Effector memory CD4-positive, alpha-beta T cell (primary cell): ENCODE measurements at places on chromosomes 1 and 21.

DNA sequence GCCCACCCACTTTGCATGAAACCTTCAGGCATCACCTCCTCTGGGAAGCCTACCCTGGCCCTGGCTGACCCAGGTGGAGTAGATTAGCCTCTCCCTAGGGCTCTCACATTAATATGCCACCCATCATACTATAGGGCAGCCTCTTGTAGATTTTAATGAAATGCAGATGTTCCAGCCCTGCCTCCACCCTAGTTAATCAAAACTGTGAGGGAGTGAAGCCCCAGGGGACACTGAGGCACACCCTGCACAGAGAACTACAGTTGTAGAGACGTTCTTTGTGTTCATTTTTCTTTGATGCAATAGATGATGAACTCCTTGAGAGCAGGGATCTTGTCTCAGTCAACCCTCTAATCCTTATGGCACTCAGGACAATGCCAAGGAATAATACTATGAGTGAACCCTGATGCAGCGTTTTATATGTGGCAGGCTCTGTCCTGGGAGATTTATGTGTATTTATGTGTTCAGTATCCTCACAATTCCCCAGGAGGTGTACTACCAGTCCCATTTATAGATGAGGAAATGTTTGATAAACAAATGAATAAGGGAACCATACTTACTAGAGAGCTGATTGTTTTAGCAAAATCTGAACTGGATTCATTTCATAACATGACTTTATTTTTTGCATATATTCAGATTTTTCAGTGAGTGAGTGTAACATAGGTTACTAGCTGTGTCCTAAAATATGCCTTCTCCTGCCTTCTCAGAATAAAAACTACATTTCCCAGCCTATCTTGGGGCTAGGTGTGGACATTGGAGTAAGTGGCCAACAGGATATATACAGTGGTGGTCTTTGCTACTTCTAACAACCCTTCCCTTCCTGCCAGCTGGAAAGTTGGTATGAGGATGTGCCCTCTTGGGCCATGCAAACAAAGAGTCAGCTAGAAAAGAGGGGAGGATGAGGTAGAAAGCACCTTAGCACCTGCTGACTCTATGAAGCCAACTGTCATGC, 23.5 kb upstream of the PRELP start:
- DNase-seq = no peak

DNA sequence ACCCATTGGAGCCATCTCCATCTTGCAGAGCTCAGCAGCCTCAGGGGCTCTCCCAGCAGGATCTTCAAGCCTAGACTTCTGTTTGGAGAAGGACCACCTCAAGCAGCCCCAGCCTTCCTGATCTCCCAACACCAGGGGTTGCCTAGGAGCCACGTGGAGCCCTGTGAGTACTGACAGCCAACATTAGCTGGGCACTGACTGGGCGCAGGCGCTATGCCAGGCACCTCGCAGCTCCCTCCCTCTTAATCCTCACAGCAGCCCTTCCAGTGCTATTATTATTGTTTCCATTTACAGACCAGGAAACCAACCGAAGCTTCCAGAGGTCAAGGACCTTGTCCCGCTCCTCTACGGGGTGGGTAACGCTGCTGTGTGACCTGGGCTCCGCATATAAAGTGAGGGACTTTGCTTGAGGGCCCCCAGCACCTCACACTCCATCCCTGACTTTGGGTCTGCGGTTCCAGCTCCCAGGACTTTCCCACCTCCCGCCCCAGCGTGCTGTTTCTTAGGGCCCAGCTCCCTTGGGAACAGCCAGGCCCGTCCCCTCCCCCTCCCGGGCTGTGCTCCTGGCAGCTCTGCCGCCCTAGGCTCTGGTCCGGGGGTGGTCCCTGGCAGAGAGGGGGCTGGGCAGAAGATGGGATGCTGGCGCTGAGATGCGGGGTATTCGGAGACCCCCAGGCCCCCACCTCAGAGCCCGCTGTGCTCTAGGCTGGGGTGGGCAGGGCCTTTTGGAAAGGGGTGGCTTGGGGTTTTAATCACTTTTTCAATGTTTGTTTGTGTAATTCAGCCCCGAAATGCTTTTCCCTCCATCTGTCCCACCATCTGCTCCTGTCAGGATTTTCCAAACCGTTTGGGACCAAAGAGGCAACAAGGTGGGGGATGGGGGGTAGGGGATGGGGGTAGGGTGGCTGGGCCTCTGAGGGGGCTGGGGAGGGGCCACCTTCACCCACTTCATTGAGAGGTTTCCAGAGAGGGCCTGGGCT, 4.1 kb upstream of the HPCA start:
- no peak for DNase-seq

DNA sequence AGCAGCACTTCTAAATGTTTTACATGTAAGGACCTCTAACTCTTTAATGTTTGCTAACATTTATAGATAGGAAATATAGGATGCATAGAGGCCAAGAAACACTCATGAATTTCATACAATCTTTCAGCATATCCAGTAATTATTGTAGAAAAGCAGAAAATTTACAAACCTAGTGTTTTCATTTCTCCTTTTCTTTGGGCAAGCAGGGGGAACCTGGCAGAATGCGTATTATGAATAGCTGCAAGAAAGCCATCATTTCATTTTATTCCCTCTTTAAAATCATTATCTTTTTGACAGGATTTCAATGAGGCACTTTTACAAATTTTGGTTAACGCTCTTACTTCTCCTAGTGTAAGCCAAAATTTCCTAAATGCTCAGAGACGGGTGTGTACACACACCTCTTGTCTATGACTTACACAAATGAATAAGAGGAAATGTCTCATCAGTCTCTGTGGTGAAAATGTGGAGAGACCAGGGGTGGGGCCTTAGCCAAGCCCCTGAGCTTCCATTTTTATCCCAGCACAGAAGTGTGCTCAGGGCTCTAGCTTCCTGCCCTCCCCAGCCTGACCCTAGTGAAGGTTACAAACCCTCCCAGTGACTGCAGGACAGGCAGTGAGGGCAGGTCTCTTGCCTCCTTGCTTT, 91.6 kb downstream of the LRRC8C start:
- no peak for DNase-seq

GRCh38 chr1:201218409-201218808, 27.8 kb downstream of the IGFN1 start:
- no peak for DNase-seq

- no peak for DNase-seq
These were observed 144.6 kb downstream of the GALNT2 start for GRCh38 chr1:230211436-230212145.

DNA sequence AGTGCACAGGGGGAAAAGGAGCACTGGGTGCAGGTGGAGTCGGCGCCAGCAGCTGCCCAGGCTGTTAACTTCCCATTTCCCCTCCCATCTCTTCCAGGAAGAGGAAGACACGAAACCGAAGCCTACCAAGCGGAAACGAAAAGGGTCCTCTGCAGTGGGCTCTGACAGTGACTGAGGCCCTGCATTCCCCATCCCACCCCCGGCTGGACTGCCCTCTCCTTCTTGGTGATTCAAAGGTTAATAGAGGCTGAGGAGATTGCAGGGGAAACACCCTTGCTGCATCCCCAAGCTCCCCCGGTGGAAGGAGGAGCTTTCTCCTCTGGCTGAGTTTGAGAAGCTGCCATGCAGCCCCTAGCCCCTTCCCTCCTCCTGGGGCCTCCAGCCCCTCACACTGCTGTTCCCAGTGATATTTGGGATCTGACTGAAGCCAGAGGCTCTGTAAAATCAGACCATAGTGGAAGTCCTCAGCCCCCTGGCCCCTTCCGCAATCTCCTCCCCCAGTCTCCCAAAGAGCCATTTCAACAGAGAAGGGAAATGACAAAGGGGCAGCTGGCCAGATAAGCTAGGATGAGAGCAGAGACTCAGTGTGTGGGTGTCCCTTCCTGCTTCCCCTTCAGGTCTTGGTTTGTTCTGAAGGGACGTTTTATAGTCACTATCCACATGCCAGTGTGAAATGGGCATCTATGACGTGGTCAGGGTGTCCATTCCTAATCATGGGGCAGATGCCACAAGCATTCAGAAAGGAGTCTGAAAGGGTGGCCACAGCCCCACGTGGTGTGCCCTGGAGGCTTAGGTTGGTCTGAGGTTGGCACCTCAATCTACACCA, 1.9 kb upstream of the SLC27A3 start:
- no peak for DNase-seq

DNA sequence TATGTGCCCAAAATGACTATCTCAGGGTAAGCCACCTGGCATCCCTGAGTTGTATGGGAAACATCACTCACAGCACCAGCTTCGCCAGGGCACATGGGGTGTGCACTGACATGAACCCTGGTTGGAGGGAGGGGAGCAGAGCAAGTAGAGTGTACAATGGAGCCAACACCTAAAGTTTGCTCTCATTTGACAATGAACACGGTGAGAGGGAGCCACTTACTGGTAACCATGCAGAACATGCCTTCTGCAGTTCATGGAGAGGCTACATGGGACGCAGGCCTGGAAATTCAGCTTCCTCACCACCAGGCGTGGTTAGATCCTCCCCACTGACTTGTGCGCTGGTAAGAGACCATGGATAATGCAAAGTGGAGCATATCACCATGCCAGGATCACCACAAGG, 10.0 kb upstream of the CPLANE2 start:
- DNase-seq = no peak

DNA sequence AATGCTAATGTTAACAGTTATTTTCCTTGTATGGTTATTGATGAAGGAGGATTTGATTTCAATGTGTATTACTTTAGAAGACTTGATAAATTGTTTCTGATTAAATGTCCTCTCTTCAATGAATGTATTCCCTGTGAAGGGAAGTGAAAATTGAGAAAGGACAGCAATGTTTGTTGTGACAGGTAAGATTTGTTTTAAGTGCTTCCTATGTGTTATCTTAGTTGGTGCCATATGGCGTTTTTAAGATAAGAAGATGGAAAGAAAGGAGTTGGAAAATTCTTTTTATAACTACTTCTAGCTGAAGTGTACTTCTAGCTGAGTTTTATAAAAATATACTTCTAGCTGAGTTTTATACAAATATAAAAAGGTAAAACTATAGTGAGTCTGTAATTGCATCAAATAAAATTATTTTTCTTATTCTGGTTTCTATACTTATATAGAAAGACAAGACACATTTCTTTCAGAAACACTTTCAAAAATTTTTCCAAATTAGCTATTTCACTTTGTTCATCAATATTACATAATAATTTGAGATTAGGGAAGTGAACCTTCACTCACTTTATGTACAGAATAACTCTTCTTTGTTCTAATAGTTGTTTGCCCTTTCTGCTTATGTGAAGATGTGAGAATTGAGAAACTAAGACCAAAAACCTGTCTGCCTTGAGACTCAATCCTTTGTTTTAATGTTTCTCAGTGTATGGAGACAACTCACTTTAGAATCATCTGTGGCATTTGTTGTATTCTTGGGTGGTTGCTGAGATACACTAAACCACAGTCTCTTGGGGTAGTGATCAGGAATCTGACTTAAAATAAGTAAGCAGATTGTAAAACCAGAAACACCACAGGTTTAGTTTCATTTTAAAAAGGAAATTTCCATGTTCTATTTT, 382.9 kb upstream of the B3GALT2 start:
- no peak for DNase-seq

DNA sequence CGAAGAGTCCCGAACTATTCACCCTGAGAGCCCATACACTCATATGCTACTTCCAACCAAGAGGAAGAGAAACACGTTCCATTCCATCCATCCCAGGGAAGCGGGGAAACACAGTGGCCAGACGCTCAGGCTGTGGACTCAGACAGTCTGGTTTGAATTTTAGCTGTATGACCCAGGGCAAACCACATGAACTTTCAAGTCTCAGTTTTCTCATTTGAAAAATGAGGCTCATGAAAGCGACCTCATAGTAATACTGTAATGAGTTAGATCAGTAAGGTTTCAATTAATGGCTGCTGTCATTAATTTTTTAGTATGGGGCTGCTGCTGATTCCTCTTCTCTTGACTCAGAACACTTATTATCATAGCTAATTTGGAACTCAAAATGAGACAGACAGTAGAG, 1.5 kb downstream of the FCRL4 start:
- no peak for DNase-seq

DNA sequence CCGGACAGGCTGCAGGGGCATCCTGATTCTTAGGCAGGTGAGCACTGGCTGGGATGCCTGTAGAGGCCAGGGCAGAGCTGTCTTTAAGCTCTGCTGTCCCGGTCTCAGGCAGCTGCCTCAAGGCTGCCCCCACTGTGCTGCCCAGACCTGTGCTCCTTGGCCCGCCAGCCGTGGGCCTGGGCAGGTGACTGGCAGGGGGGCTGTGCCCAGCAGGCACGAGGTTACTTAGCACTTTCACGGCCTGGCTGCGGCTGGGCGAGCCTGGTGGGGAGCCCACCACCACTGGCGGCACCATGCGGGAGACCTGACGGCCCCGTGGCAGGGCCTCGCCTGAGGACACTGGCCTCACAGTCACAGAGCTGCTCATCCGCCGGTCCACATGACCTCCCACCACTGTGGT, 8.2 kb downstream of the CRYBG2 start:
- no peak for DNase-seq

DNA sequence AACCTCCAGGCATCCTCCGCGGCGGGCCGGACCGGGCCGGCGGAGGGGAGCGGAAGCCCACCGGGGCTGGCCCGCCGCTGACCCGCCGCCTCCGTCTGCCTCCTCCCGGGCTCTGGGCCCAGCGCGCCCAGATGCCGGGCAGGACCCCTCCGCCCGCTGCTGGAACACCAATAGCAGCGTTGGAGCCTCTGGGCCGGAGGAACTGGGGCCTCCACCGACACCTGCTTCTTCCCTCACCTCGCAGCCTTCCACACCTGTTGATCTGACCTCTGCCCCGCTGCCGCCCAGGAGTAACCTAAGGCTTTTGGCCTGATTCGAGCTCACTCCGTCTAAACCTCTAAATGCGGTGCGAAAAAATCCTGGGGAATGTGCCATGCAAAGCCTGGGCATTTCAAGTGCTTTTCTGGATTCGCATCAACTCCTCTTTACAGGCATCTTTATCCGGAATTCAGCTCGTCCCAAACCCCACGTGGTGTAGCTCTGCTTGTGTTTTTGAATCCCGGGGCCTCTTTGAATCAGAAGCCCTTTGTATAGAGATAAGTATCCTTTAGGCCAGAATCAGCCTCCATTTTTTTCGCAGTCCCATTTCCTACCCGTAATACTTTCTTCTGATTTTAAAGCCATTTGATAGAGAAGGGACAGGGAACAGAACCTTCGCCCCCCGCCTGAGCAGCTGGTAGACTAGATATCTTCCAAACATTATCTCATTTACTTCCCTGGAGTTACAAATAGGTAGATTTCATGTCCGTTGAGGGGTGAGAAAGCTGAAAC, 680 bp upstream of the CNN3 start:
- no peak for DNase-seq

DNA sequence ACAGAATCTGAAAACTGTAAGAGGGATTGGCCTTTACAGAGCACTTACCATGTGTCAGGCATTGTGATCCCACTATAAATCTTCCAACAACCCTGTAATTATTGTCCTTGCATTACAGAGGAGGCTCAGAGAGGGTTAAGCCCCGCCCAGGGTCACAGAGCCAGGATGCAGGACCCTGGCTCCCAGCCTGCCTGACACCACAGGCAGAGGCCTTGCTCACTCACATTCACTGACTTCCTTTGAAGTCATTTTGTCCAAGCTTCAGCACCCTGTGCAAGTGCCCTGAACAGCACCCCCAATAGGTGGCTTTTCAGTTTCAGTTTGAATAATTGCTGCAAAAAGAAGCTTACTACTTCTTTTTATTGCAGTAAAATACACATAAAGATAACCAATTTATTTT, 256.8 kb upstream of the NFIA start:
- no peak for DNase-seq

GRCh38 chr21:37455504-37455911, 88.9 kb downstream of the DYRK1A start:
- DNase-seq = no peak
